ENCODE measurements at places on chromosomes 4 and X.

GRCh38 chr4:172708184-172708583 is 460.4 kb upstream of the GALNT7 start:
- H3K4me3 ChIP-seq: no peak overlapping the region
- DNase-seq: no peak
- no peaks in the 10 kb centered on the region for H3K36me3 ChIP-seq
- H3K27ac ChIP-seq: no peak overlapping the region
- no peaks in the 10 kb centered on the region for H3K27me3 ChIP-seq

- H3K27ac ChIP-seq: no peak overlapping the region
- no peaks in the 10 kb centered on the region for H3K36me3 ChIP-seq
- H3K4me3 ChIP-seq: no peak overlapping the region
- peaks cover 4% of the 10 kb centered on the region for H3K4me1 ChIP-seq
Measured at GRCh38 chrX:20511792-20512191, 245.1 kb upstream of the RPS6KA3 start.

DNA sequence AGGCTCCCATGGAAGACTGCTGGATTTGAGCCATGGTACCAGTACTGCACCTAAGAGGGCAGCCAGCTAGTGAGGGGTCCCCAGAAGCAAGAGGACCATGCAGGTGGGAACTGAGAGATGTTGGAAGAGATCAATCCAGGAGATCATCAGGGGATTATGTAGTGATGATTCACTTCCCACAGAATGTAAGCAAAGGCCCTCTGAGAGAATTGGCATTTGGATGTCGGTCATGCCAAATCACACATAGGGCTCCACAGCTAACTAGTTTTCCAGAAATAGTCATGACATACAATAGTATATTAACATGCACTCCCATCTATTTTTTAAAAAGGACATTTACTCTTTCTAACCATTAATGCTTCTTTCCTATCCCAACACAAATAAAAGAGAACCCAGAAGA is 112.5 kb downstream of the RASGEF1B start:
- H3K36me3 ChIP-seq: no peaks in the 10 kb centered on the region
- H3K4me1 ChIP-seq: no peaks in the 10 kb centered on the region
- H3K4me3 ChIP-seq: no peak overlapping the region
- H3K27me3 ChIP-seq: no peaks in the 10 kb centered on the region
- DNase-seq: no peak

GRCh38 chr4:132395561-132395960 is 753.5 kb upstream of the PCDH10 start:
- no peaks in the 10 kb centered on the region for H3K36me3 ChIP-seq
- no peaks in the 10 kb centered on the region for H3K4me1 ChIP-seq
- DNase-seq: no peak
- H3K27me3 ChIP-seq: no peaks in the 10 kb centered on the region

DNA sequence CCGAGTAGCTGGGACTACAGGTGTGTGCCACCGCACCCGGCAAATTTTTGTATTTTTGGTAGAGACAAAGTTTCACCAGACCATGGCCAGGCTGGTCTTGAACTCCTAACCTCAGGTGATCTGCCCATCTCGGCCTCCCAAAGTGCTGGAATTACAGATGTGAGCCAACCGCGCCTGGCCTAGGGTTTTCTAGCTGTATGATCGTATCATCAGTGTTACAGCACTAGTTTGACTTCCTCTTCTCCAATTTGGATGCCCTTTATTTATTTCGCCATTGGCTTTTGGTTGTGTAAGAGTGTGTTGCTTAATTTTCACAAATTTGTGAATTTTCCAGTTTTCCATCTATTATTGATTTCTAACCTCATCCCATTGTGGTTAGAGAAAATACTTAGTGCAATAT is 5.2 kb downstream of the TKTL1 start:
- no peak for DNase-seq
- peaks cover 37% of the 10 kb centered on the region for H3K27me3 ChIP-seq
- no peak overlapping the region for H3K4me3 ChIP-seq

DNA sequence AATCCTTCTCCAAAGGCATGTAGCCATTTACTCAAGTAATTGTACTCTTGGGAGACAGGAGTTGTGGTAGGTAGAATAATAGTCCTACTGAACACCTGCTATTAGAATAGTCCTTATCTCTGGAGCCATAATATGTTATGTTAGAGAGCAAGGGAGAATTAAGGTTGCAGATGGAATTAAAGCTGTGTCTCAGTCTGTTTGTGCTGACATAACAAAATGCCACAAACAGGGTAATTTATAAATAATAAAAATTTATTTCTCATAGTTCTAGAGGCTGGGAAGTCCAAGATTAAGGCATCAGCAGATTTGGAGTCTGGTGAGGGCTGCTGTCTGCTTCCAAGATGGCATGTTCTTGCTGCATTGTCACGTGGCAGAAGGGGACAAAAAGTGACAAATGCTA is 24.2 kb upstream of the FRAS1 start:
- no peak overlapping the region for H3K4me3 ChIP-seq
- H3K36me3 ChIP-seq: no peaks in the 10 kb centered on the region
- peaks cover 14% of the 10 kb centered on the region for H3K27me3 ChIP-seq
- no peak overlapping the region for H3K27ac ChIP-seq
- H3K4me1 ChIP-seq: peaks cover 2% of the 10 kb centered on the region

DNA sequence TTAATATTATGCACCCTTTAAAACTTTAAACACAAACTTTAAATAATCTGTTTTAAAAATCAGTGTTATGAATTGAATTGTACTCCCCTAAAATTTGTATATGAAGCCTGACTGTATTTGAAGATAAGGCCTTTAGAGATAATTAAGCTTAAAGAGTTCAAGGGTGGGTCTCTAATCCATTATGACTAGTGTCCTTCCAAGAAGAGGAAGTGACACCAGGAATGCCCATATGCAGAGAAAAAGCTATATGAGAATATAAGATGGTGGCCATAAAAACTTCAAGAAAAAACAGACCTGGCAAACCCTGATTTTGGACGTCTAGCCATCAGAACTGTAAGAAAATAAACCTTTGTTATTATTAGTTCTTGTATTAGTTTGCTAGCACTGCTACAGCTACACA is 29.0 kb downstream of the UGT2A2 start:
- no peaks in the 10 kb centered on the region for H3K27me3 ChIP-seq
- no peaks in the 10 kb centered on the region for H3K36me3 ChIP-seq
- no peaks in the 10 kb centered on the region for H3K4me1 ChIP-seq
- DNase-seq: no peak
- H3K4me3 ChIP-seq: no peak overlapping the region

- peaks cover 3% of the 10 kb centered on the region for H3K36me3 ChIP-seq
- H3K27me3 ChIP-seq: no peaks in the 10 kb centered on the region
- H3K4me1 ChIP-seq: peaks cover 8% of the 10 kb centered on the region
- peak overlapping the region; percentile 80 for H3K4me3 ChIP-seq
- DNase-seq: peak; percentile 73
Measured at GRCh38 chrX:74422576-74423288, 1.4 kb downstream of the SLC16A2 start.

- no peak overlapping the region for H3K4me3 ChIP-seq
- no peak overlapping the region for H3K27ac ChIP-seq
- no peaks in the 10 kb centered on the region for H3K4me1 ChIP-seq
Measured at GRCh38 chr4:71785959-71786358, 2.1 kb upstream of the GC start.

- peaks cover 2% of the 10 kb centered on the region for H3K4me1 ChIP-seq
- no peak overlapping the region for H3K4me3 ChIP-seq
- no peak overlapping the region for H3K27ac ChIP-seq
Measured at GRCh38 chr4:110567214-110567613, 55.7 kb downstream of the PITX2 start.

DNA sequence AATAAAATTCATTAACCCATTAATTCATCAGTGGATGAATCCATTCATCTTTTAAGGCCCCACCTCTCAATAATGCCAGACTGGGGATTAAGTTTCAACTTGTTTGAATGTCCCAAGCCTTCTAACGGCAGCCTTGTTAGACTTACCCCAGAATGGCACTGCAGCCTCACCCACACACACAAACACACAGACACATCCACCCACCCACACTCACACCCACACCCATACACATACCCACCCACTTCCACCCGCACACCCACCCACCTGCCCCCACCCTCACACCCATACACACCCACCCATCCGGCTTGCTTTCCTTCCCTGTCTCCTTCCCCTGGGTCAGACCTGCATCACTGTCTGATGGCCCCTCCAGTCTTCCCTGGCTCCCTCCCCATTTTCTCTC is 102.6 kb downstream of the ARHGAP10 start:
- H3K4me3 ChIP-seq: no peak overlapping the region
- DNase-seq: no peak
- no peaks in the 10 kb centered on the region for H3K27me3 ChIP-seq
- H3K36me3 ChIP-seq: peaks cover 4% of the 10 kb centered on the region

- H3K36me3 ChIP-seq: no peaks in the 10 kb centered on the region
- no peaks in the 10 kb centered on the region for H3K4me1 ChIP-seq
- DNase-seq: no peak
- no peak overlapping the region for H3K27ac ChIP-seq
Measured at GRCh38 chr4:62513306-62513705, 1313.2 kb downstream of the ADGRL3 start.
